ENCODE measurements at places on chromosomes 12 and 14.

GRCh38 chr12:110012659-110013058, 13.4 kb downstream of the ANKRD13A start:
- DNase-seq, result no peak

- no peak for DNase-seq
Measured at GRCh38 chr12:57208631-57209282, 7.8 kb upstream of the NXPH4 start.

- no peak for DNase-seq
Measured at GRCh38 chr12:92398565-92399309, 253.1 kb upstream of the BTG1 start.

- no peak for DNase-seq
Measured at GRCh38 chr14:26218861-26219260, 379.0 kb downstream of the NOVA1 start.

- DNase-seq, result no peak
Measured at GRCh38 chr12:473863-474577, 14.3 kb downstream of the B4GALNT3 start.

GRCh38 chr14:47211263-47211662, 464.1 kb downstream of the MDGA2 start:
- DNase-seq, result no peak

GRCh38 chr12:127360580-127360979, 906.4 kb upstream of the TMEM132C start:
- no peak for DNase-seq

- no peak for DNase-seq
Measured at GRCh38 chr12:13686260-13686659, 295.1 kb downstream of the GRIN2B start.

DNA sequence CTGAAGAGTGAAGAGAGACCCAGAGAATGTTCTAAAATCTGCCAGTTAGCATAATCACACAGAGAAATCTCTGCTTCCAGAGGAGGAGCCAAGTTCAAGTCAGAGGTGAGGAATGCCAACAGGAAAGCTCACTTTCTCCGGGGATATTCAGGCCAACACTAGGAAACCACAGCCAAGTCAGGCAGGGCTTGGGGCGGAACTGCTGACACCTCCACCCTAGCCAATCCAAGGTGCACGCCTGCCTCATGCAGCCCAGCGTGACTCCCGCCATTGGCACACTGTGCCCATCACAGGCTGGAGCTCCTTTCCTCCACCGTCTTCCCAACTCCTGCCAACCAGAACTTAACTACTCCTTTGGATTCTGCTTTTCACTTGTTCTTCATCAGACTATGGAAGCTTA, 374.3 kb upstream of the CCDC196 start:
- DNase-seq, result no peak

DNA sequence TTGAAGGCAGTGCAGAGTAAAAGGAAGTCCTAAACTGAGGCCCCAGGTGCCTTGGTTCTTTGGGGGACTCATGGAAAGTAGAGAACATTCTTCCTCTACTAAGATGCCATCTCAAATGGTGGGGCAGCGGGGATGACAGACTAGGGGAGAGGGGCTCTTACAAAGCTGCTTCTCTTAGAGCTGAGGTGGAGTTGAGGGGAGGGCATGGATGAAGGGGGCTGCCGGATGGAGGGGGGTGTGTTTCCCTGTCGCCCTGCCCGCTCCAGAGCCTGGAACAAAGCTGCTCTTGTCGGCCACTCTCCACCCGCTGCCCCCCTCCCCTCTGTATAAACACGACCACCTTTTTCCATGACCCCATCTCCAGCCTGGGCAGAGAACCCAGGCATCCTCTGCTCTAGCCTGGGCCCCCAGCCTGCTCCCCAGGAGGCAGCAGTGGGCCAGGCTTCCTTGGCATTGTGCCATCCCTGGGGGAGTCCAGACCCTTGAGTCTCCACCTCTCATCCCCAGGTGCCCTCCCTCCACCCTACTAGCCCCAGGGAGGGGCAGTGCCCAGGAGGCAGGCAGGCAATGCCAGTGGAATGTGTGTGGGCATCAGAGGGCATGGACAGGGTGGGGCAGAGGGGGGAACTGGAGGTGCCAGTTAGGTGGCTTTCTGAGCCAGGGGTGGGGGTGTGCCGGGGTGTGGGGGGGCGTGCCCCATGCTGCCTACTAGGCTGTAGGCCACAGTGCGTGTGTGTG, 1.7 kb downstream of the RARG start:
- no peak for DNase-seq

- no peak for DNase-seq
Measured at GRCh38 chr14:23104591-23105347, at the start of gene CIROP. Gene CIROP (minus strand): TSS chr14:23104989. CDS start chr14:23104920, 69 bp downstream.

GRCh38 chr14:91279354-91279753, 34.9 kb upstream of the GPR68 start:
- DNase-seq, result no peak

DNA sequence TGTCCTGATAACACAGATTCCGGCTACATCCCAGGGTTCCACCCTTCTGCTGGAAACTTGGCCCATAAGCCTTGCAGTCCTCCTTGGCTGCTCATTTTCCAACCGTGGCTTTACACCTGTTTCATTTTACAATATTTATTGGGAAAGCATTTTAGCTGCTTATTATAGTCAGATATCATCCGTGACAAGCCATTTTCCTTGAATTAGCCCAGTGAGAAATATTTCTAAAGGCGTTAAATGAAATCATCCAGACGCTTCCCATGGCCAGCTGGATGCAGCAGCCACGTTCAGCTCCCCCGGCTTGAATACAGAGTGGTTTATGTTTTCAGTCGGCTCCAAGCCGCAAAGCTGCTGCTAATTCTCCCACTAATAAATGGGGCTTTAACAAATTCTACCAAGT, 245.0 kb upstream of the PELI2 start:
- DNase-seq, result no peak

DNA sequence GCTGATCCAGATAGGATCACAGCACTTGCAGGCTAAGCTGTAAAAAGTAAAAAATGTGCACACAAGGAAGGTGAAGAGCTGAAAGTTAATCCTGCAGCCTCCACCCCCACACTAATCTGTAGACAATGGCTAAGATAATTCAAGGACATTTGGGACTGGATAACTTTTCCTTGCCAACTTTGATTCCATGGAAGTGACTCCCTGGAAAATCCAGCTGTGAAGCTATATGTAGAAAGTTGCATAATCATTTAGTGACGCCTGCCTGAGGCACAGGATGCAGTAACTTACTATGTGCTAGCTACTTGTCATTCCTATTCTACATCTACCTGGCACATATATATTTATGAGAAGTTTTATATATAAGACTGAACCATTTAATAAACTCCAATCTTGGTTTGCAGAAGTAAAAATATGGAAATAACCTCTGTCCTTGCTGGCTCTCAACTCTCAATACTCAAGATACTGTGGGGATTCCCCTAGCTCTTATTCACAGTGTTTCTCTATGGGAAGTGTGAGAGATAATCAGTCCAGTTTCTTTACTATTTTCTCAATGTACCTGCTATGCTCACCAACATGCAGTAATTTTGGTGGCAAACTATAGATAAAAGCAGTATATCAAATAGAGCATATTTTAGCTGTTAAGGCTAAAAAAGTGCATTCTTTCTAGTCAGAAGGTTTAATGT, 14.8 kb downstream of the LDHB start:
- DNase-seq, result no peak
